Hematopoietic multipotent progenitor cell treated with erythropoietin and hydrocortisone succinate and interleukin-3 and kit ligand, for 8 days (in vitro differentiated cells): ENCODE measurements at places on chromosomes 12 and 14.

DNA sequence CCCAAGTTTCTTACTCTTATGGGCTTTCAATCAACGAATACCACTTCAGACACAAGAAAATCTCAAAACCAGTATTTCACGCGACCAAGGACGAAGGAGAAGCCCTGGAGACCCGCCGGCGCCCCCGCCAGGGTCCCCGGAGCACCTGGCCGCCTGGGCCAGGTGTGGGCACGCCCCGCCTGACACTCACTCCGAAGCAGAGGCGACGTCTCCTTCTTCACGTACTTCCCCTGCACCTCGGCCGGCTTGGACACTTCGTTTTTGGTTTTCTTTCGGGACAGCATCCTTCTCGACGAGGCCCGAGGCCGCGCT is 466 bp downstream of the SAV1 start:
- DNase-seq, result no peak

DNA sequence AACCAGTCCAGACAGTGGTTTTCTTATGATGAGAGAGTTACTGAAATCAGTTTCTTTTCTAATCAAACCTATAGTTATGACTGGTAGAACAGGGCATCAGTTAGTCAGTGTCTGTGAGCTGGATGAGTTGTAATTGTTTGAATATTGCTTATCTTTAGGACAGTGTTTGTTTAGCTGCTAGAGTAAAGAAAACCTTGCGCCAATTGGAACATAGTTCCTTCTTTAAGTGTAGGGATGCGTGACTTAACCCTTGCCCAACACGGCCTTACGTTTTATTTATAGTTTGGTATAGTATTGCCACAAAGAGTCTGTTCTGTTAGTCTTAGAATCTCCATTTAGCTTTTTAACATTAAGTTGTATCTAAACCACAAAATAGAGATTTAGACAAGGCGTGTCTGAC is 572.6 kb downstream of the SLC16A7 start:
- no peak for DNase-seq

GRCh38 chr12:74393272-74393671 is 144.4 kb upstream of the ATXN7L3B start:
- no peak for DNase-seq

DNA sequence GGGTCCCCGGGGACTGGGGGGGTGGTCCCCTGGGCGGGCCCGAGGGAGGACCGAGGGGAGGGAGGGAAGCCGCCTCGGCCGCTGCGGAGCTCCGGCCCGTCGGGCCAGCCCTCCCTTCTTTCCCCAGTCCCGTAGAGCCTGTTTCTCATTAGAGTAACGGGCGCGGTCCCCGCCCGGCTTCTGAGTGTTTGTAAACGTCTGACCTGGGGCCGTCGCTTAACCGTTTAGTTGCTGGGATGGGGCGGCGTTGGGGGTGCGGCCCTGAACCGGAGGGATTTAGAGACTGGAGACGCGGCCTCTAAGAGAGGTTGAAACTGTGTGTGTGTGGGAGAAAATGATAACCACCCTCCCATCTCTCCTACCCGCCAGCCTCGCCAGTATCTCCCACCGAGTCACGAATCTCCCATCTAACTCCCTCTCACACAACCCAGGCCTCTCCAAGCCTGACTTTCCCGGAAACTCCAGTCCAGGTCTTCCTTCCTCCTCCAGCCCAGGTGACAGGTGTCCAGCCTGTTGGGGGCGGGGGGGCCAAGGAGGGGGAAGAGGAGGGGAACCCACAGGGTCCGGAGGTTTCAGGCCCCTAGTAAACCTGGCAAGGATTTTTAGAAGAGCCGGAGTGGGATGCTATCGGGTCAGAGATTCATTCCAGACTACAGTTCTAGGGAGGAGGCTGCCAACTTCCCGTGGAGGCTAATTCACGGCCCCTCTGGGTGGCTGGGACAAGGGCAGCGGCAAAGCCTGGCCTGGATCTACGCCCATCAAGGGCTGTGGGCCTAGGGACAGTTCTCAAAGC is 1.1 kb upstream of the NFATC4 start:
- DNase-seq, result peak; percentile 84

- DNase-seq, result no peak
Observed at GRCh38 chr14:81408595-81408994, 8.5 kb upstream of the STON2 start.

DNA sequence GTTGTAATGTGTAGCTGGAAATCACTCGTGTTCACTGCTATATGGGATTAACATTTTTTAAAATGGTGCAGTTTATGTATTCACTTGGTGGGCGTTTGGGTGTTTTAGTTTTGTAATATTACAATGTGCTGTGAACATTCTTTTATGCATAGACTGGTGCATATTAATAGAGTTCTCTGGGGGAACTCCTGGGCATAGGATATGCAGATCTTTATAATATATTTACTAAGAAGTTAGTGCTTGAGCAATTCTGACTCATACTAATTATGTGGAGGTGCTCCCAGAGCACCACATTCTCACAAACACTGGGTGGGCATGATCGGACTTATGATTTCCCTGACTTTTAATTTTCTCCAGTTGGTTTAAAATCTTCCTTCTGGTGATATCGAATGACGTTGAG is 342.3 kb downstream of the PDZRN4 start:
- no peak for DNase-seq

GRCh38 chr12:100741084-100741711 is 53.4 kb upstream of the ANO4 start:
- peak; percentile 14 for DNase-seq

DNA sequence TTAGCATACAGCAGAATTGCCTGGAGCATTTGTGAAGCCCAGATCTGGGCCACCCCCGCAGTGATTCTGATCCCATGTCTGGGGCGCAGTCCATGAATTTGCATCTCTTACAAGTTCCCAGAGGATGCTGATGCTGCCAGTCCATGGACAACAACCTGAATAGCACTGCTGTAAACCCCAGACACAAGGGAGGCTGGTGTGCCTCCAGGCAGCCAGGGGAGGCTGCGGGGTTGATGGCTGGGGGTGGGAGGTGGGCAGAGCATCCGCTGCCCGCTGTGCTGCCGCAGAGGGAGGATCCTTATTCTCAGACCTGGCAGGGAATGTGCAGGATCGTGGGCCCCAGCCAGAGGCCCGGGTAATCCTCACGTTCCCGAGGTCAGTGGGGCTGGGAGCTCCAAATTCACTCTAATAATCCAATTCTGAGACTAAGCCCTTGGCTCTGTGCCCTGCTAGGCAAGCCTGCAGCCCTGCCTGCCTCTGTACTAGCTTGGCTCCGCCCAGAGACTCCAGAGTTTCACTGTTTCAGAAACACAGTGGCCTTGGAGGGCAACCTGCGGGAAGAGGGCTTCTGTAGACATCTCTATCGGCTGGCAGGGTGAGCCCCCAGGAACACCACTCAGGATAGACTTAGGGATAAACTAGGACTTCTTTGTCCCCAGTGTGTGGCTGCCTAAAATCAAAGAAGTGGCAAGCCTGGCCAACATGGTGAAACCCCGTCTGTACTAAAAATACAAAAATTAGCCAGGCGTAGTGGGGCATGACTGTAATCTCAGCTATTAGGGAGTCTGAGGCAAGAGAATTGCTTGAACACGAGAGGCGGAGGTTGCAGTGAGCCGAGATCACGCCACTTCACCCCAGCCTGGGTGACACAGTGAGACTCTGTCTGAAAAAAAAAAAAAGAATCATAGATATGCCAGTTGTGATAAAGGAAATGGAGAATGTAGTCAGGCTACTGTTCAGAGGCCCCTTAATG is 17.8 kb upstream of the MLEC start:
- peak; percentile 20 for DNase-seq

- no peak for DNase-seq
Observed at GRCh38 chr14:59240356-59240755, 51.9 kb downstream of the DAAM1 start.

GRCh38 chr14:95490727-95491451 is 25.6 kb downstream of the SYNE3 start:
- peak; percentile 32 for DNase-seq

GRCh38 chr14:80447392-80447791 is 236.1 kb upstream of the DIO2 start:
- DNase-seq, result no peak

DNA sequence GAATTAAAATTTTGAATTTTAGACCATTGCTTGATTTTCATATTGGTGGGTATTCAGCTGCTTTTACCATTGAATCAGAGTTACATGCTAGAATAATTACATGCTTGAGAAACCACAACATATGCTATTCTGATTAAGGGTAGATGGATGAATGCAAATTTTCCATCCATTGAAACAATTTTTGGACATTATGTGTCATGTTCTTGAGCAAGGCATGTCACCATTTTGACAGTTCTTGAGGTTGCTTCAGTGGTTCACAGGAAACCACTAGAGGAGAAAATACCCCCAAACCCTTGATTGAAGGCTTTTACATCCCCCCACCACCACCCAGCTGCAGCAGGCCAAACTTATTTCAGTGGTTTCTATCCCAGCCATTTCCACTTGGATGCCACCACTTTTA is 13.5 kb downstream of the UBR7 start:
- no peak for DNase-seq

- no peak for DNase-seq
Observed at GRCh38 chr14:29339494-29340172, 573.0 kb downstream of the FOXG1 start.

DNA sequence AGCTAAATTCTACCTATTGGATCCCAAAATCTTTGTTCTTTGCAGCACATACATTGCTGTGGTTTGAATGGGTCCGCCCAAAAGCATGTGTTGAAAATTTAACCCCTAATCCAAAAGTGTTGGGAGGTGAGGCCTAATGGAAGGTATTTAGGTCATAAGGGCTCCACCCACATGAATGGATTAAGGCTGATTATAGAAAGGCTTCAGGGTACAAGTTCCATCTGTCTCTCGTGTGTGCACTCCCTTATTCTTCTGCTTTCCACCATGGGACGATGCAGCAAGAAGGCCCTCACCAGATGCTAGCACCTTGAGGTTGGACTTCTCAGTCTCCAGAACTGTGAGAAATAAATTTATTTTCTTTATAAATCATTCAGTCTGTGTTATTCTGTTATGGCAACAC is 190.9 kb downstream of the SOX5 start:
- DNase-seq, result no peak

DNA sequence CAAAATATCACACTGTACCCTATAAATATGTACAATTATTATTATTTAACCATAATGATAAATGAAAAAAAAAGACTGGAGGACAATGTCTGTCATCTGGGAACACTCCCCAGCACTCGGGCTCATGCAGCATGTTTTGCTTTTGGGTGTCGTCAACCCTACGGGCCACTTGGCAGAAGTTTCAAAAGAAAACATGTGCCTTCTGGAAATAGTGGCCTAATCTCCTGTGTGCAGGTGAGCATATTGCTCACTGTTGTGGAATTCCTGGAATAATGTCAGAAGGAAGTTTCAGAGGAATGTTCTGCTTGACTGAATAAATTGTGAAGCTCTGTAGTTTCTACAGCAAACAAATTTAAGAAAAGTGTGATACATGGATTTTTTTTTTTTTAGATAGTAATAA is 298.3 kb downstream of the SSPN start:
- DNase-seq, result peak; percentile 27

GRCh38 chr12:121110211-121110940 is 22.3 kb upstream of the P2RX7 start:
- DNase-seq, result peak; percentile 73

DNA sequence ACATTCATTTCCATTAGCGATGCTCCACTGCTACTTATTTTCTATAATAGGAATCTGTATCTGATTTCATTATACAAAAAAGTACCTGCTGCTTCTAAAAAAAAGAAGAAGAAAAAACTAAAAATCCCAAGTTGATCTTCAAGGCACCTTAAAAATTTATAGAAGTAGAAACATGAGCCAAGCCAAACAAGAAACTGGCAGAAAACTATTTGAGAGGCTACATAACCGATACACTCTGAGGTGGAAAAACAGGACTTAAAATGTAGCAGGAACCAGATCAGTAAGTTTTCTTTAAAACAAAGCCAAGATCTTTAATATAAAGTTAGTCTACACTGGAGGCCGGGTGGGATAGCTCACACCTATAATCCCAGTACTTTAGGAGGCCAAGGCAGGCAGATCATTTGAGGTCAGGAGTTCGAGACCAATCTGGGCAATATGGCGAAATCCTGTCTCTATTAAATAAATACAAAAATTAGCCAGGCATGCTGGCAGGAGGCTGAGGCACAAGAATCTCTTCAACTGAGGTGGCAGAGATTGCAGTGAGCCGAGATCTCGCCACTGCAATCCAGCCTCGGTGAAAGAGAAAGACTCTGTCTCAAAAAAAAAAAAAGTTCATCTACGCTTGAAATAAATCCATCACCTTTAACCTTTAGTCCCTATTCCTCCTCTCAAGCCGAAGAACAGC is 278.6 kb downstream of the MED13L start:
- DNase-seq, result no peak

DNA sequence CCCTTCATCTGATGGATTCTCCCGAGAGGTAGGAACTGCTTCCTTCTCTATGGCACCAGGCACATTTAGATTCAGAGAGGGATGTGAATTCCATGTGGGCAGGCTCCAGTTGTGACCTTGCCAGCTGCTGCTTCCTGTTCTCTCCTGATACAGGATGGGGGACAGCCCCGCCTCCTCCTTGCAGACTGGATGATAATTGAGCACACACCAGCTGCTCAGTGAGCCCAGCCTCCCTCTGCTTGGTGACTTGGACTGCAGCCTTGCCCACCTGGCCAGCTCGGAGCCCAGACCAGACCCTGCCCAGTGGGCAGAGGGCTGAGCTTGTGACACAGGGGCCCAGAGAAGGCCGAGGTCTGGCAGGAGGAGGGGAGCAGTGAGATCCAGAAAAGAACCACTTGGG is 90.2 kb downstream of the CALM1 start:
- no peak for DNase-seq

DNA sequence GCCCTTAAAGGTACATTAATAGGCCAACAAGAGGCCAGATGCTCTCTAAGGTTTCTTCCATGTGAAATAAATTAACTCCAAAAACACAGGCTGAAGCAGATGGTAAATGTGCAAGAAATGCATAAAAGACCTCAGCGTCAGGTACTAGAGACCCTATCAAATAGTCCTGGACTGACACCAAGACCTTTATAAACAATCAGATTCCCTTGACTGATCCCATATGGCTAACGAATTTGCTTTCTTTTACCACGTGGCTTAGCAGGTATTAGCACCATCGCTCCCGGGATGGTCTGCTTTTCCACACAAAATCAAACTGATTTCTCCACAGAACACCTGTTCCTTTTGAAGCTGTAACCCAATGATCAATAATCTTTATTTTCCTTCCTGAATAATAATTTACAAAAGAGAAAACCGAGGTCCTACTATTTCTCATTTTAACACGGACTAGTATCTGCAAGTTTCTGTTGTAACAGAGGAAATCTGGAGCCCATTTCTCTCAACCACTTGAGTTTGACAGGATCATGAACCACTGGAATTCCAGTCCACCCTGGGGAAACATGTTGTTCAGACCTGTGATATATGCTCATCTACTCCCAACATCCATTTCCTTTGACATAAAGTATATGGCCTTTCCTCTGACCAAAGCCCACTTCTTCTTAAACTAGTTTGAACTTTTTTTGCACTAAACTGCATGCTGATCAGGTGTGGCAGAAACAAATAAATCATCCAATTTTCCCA is 48.2 kb upstream of the DAAM1 start:
- DNase-seq, result no peak

GRCh38 chr12:107912421-107913004 is 138.0 kb downstream of the ASCL4 start:
- DNase-seq, result peak; percentile 76
